ENCODE measurements at places on chromosomes 1 and 21.
A peak's percentile ranks its signal among the peaks of the same experiment; 100 is the strongest.

DNA sequence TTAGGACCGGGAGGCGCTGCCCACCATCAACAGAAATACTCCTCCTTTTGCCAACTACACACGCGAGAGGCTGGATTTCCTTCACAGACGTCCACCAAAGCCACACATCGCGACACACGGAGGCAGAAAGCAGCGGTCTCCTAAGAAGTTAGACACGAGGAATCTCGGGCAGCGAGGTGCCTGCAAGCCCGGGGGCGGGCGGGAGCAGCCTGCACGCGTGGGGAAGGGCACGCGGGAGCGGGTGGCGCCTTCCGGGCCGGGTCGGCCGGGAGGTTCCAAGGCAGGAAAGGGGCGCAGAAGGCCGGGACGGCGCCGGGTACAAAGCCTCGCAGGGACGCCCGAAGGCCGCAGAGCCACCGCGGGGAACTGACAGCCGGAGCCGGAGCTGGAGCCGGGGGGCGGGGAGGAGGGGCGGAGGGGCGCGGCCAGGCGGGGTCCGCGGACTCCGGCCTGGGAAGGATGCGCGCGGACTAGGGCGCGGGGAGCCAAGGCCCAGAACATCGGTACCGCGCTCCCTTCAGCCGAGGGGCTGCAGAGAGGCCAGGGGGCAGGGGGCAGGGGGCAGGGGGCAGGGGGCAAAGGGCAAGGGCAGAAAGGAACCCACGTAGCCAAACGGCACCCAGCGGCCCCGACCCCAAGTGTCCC, 722 bp downstream of the NPHP4 start:
- DNase-seq: no peak

GRCh38 chr1:162069334-162070093, at the start of gene NOS1AP:
Gene NOS1AP, plus strand, starts transcription at chr1:162069691. Its CDS starts 487 bp downstream, at chr1:162070178.
- DNase-seq: peak; percentile 43

- peak; percentile 31 for DNase-seq
Measured at GRCh38 chr21:46183910-46184624, at the start of gene SPATC1L. Gene SPATC1L, minus strand, starts transcription at chr21:46184459. Its CDS starts 1,643 bp downstream, at chr21:46182816.

DNA sequence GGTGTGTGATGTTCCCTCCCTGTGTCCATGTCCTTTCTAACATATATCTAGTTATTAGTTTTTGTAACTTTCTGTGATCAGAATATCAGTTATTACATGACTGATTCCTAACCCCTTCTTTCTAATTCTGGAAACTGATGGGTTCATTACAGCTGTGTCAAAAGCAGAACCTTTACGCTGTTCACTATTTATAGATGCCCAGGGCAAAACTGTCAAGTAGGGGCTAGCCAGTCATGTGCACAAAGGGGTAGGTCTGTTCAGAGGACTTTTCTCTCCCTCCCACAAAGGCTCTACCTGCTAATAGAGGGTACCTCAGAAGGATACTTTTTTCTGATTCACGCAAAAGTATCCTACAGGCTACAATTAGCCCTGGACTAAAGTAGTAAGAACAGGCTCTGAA, 79.2 kb downstream of the NRDC start:
- no peak for DNase-seq

DNA sequence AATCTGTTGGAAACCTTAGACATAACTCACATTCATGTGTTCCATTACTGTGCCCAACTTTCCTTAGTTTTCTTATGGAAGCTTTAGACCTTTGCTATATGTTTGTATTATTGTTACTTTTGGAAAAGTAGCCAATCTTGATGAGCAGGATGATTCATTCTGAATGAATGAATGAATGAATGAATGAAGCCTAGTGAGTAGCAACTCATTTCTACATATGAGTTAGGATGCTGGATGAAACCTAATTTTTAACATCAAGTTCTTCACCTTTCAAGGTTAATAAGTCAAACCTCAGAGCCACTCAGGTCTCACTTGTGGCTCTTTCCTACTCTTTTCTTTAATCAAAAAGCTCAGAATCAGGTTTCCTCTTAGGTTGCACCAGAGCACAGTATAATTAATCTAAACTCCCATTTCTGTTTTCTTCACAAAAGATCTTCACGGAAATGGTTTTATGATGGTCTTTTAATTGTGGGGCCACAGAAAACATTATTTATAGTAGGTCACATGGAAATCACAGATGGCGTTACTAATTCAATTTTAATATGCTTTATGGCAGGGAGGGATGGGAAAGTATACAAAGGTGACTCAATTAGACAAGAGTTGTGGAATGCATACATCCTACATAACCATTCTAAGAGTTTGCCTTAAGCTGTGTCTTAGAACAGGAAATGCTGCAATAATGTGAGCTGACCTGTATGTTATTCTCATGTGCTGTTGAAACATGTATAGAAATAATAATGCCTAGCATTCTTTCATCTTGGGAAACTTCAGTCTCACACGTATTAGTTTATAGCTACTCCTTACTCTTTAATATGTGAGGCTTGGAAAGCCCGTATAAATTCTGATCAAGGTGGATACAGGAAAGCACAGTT, 4.5 kb upstream of the DDX59 start:
- DNase-seq: no peak

DNA sequence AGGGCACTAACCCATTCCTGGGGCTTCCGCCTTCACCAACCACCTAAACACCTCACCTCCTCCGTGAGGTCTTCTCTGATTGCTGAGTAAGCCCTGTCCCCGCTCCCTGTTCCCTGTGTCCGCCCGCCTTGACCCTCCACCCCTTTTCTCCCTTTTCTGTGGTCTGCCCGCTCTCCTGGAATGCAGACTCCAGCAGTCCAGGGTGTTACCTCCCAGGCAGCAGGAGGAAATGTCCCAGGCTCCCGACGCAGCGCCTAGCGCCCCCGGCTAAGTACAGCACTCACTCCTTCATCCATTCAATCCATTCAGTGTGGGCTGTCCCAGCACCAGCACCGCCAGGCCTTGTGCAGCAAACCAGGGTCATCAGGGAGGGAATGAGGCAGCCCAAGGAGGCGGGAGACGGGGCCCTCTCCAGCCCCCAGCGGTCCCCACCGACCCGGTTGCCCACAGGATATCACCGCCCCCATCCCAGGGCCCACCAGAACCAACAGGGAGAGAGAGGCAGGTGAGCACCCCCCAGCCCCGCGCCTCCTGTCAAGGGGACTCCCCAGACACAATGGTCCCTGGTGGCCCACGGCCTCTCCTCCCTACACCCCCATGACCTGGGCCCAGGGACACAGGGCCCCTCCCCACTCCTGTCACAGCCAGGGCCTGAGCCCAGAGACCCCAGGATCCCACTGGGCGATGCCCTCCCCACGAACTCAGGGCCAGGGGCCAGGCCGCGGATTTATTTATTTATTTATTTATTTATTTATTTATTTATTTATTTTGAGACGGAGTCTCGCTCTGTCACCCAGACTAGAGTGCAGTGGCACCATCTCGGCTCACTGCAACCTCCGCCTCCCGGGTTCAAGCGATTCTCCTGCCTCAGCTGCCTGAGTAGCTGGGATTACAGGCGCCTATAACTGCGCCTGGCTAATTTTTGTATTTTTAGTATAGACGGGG, 10.2 kb downstream of the TNFRSF14 start:
- no peak for DNase-seq

DNA sequence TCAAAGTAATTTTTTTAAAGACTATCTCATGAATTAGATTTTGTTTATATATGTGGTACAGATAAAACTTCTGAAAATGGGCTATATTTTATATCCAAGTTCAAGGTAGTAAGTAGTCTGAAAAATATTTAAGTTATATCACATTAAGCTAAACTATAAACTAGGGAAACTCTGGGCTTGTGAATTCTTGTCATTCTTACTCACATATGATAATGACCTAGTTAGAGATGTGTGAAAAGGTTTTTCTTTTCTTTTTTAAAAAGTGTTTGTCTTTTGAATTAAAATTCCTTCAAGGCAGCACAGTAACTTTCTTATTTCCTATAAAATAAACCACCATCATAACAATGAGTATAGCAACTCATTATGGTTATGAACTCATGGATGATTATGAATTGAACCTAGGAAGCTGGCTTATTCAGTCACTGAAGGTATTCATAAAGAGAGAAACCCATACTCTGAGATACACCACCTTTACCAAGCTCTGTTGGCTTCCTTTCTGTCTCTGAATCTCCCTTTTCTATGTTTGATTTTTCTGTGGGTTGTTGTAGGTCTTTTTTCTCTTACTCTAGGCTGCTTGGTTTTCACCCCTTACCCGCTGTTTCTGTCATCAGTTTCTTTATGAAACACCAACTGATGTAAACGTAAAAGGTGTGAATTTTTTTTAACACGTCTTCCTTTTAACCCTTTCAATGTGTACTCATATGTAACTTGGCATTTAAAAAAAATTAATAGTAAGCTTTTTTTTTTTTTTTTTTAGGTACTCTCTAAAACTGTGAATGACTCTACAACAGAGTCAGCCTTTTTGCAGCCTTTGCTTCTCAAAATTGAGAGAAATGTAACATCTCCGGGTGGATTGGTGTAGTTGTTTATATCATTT, 25.2 kb downstream of the IL12RB2 start:
- DNase-seq: no peak

- DNase-seq: no peak
Measured at GRCh38 chr1:30507016-30507312, 216.4 kb downstream of the MATN1 start.

- no peak for DNase-seq
Measured at GRCh38 chr1:221940631-221941030, 198.7 kb upstream of the DUSP10 start.

DNA sequence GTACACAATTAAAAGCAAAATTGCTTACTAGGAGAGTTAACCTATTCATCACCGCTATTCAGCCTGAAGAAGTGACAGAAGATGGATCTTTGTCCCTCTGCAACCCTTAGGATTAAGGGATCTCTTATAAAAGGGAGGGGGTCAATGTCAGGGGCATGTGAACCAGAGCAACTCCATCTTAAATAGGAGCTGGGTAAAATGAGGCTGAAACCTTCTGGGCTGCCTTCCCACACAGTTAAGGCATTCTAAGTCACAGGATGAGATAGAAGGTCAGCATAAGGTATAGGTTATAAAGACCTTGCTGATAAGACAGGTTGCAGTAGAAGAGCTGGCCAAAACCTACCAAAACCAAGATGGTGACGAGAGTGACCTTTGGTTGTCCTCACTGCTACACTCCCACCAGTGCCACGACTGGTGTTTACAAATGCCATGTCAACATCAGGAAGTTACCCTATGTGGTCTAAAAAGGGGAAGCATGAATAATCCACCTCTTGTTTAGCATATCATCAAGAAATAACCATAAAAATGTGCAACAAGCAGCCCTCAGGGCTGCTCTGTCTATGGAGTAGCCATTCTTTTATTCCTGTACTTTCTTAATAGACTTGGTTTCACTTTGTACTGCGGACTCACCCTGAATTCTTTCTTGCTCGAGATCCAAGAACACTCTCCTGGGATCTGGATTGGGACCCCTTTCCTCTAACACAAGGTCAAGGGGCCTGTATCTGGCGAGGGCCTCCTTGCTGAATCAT, 35.3 kb upstream of the NEK2 start:
- no peak for DNase-seq

GRCh38 chr1:3993619-3994375, 93.7 kb upstream of the C1orf174 start:
- DNase-seq: no peak

DNA sequence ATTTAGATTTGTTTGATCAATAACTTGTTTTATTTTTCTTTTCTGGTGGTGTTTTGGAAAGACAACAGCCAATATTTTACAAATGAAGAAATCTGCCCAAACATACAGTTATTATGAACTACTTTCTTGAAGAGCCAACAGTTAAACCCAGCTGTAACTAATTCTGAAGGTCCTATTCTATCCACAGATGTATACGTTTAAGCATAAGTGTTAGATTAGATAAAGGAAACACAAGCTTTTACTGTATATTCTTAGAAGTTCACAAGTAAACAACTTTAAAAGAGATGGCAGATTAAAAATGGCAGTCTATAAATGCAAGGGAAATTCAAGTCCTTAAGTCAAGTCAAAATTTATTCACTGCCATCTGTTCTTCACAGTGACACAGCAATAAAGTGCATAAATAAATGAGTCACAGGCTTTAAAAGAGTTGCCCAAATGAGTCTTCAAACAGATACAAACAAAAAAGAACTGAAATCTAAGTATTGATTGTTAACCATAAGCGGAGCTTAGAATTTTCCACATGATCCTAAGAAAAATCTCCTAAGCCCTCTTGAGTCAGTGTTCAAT, 49.9 kb upstream of the KCNH1 start:
- DNase-seq: no peak

DNA sequence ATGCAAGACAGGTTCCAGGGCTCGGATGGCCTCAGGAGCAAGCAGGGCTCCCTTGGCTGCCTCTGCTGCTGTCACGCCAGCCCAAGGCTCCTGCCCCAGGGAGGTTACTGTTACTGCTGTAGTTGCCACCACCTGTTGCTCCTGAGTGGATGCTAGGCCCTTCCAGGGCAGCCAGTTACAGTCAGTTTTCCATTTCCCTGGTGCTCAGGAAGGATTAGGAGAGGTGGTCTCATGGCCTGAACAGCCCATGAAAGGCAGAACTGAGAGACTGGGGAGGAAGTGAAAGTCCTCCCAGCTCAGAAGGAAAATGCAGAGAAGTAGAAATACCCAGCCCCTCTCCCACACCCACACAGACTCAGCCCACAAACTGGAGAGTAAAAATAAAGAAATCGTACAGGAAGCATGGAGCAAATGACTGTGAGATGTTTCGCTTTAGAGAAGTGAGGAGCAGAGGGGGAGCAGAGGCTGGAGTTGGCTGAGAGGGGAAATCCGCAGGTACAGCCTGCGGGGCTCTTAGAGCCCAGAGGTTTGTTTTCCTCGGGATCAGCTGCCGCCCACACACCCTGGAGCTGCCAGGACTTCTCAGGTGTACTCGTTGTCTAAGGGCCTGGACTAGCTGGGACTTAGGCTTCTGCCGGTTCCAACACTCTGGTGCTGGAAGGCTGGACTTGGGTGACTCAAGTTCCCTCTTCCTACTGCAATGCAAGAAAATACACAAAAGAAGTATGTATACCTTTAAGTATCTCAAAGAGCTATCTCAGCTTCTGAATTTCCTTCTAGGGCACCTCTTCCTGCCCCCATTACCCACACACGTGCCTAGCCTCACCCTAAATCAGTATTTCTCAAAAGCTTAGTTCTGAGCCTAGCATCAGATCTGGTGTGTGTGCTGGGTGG, 2.3 kb downstream of the IL6R start:
- no peak for DNase-seq
